Stimulated activated CD8-positive, alpha-beta memory T cell treated with anti-CD3 and anti-CD28 coated beads, Interleukin-7, amount 100 ng/mL, for 1 hour (primary cell): ENCODE measurements at places on chromosomes 6 and 20.

- DNase-seq = no peak
Observed at GRCh38 chr20:36274181-36274841, 31.8 kb upstream of the DLGAP4 start.

DNA sequence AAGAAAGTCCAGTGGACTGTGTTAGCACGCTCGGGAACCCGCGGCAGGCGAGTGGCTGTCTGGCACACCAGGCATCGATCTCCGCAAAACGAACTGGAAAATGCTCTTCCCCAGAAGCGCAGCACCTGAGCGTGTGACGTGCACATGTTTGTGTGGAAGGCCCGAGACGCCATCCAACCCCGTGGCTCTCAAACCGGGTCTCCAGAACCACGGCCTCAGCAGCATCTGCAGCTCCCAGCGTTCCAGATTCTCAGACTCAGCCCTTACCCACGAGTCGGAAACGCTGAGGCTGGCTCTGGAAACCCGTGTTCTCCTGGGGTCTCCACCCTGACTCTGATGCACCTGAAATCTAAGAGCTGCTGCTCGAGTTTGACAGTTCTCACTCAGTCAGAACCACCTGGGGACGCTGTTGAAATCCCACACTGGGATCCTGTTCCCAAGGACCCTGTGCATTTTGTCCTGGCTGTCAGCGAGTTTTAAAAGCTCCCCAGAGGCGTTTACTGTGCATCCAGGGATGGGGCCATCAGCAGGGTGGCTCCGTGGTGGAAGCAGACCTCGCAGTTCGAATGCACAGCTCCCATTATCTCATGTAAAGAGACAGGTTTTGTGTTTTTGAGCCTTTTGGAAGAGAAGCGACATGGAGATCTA, 69.0 kb downstream of the DLL1 start:
- DNase-seq = no peak

DNA sequence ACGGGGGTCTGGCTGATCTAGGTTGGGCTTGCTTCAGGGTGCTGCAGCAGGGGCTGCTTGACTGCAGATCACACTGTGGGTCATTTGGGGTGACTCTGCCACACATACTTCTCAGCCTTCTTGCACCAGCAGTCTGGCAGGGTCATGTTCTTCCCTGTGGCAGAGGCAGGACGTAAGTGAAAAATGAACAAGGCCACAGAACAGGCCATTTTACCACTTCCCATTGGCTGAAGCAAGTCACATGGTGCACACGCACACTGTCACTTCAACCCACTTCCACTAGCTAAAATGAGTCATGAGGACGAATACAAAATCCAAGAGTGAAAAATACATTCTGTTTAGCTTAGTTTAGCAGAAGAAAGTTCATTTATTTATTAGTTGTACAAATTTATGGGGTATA, 168.6 kb upstream of the GGTLC1 start:
- no peak for DNase-seq

DNA sequence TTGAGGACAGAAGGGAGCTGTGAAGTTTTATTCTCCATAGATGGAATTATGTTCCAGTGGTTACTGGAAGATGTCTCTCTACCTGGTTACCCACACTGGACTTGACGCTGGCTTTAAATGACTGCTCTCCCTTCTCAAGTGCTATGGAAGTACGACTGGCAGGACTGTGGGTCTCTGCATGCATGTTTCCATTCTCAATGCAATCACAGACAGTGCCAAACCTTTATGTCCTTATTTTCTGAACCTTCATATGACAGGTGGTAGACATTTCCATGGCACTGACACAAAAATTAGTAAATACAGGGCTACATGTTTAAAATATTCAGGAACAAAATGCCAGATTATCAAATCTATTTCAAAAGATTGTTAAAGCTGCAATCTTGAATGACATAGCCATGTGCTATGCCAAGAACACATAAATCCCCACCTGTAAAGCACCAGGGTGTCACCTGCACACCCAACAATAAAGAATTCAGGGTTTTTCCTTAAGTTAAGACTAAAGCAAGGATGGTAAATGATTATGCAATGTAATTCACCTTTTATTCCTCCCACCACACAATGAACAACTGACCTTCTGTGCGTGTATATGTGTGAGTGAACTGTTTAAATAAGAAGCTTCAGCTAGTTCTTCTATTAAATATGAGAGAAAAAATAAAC, 153.3 kb upstream of the ENPP5 start:
- DNase-seq = no peak

DNA sequence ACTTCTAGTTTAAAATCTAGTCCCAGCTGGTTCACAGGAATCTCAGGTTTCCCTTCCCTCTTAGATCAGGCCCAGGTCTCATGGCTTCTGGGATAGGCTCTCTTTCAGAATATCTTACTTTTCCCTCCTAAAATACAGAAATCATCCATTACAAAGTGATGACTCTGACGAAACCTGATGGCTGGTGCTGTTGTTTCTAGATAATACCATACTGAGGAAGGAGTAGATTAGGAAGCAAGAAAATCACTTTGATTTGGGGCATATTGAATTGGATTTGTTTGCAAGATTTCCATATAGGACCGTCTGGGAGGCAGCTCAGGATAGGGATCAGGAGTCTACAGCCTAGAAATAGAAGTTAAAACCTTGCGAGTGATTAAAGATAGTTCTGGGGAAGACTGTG, 3.6 kb downstream of the ZKSCAN3 start:
- no peak for DNase-seq

DNA sequence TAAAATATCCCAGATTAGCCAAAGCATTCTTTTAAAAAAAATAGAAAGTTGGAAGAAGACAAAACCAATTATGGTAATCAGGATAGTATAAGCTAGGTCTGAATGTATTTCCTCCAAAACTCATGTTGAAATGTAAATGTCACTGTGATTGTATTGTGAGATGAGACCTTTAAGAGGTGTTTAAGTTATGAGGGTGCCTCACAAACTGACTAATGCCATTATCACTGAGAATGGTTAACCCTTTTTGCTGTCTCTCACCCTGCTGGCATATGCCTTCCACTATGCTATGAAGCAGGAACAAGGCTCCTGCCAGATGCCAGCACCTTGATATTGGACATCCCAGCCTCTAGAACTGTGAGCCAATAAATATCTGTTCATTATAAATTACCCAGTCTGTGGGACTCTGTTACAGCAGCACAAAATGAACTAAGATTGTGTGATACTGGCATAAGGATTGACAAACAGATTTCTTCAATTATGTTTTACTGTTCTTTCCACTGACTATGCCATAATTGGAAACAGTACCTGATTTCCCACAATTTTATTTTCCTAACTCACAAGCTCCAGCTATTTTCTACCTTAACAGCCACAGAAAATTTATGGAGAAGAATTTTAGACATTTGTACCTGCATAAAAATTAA, 63.8 kb downstream of the IBTK start:
- no peak for DNase-seq

DNA sequence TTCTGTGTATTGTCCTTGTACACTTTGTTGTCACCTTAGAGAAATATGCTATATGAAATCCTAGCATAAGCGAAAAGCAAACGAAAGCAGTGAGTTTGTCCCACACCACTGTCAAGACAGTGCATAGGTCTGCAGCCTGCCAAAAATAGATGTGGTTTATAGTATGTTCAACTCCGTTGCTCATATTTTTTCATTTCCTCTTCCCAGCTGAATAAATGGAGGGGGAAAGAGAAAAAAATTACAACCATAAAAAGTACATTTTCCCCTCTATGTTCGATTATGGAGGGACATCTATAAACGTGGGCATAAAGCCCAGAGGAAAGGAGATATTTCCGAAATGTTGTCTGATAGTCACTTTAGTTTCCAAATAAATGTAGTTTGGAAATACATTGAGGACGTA, 25.8 kb downstream of the PRL start:
- no peak for DNase-seq

- DNase-seq = no peak
Observed at GRCh38 chr6:125658136-125658535, 91.3 kb upstream of the HEY2 start.

- DNase-seq = no peak
Observed at GRCh38 chr20:43949248-43949647, 34.6 kb downstream of the TOX2 start.

- DNase-seq = no peak
Observed at GRCh38 chr6:117938311-117938995, 31.4 kb downstream of the SLC35F1 start.

DNA sequence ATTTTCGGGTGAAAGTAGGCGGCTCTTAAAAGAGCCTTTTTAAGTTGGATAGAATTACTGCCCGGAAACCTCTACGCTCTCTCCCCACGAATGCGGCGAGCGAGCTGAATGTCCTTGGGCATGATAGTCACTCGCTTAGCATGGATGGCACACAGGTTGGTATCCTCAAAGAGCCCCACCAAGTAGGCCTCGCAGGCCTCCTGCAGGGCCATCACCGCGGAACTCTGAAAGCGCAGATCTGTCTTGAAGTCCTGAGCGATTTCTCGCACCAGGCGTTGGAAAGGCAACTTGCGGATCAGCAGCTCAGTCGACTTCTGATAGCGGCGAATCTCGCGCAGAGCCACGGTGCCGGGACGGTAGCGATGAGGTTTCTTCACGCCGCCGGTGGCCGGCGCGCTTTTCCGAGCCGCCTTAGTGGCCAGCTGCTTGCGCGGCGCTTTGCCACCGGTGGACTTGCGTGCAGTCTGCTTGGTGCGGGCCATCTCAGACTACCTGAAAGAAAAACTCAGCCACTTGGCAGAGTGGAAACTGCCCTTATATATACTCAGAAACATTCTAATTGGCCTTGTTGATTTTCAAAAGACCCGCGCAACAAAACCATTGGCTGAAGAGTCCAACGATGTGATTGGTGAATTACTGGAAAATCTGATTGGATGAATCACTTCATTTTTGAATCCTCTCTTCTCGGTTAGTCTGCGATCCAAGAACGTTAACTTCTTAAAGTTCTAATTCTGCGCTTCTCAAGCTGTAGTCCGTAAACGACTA, 93.9 kb upstream of the BTN3A2 start:
- DNase-seq = peak; percentile 55

DNA sequence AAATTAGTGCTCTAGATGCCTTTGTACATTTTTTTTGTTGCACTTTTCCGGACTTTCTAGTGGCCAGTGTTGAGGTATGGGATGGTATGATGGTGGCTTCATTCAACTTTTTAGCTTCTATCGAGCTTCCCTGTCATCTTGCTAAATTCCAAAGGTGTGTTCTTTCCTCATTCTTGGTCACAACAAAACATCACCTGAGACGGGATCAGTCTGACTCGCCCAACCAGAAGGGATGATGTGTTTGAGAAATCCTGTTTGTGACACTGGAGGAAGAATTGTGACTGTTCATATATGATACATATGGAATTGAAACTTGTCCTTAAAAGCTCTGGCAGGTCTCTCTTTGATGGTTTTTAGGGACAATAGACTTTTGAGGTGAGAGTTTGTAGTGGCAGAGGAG, 33.8 kb downstream of the KCNS1 start:
- no peak for DNase-seq

- no peak for DNase-seq
Observed at GRCh38 chr6:37530297-37530696, 30.6 kb upstream of the CCDC167 start.

DNA sequence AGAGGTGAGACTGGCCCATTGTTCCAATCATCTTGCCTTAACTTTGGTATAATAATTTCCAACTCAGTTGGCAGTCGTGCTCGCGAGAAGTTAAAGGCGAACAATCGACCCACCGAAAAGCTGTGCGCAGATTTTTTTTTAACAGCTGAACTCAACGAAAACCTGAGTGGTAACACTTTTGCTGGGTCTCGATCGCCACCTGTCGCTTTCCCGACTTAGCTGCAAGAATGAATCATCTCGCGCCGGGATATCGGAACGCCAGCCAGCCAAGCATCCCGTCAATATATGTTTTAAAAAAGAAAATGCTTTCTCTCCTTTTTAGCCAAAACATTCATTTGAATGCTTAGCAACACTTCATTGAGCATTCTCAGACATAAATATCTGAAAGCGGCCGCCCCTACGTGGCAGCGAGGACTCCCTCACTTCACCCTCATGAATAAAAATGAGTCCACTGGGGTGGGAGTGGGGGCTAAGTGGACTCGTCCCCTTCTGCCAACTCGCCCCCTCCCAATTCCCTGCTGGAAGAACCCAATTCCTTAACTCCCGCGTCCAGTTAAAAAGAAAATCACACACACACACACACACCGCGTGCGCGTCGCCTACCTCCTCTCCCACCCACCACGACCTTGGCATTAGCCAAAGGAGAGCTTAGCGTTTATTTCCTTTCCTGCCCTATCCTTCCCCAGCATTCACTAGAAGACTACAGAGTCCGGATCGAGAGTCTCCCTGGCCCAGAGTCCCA, 1.5 kb downstream of the COL12A1 start:
- no peak for DNase-seq

DNA sequence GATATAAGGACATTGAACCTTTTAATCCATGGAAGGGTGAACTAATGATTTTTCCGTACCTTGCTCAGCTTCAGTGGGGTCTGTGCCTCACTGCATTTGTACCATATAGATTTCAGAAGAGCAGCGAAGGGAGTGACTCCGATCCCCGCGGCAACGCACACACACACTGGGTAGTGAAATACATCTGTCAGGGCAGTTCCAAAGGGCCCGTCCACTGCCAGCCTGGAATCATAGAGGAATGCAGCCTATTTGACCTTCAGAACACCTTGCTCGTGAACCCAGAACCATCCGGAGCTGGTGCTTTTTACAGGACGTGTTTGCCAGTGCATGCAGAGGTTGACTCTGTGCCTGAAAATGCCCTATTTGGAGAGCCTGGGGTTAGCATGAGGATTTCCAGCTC, 33.0 kb downstream of the NOX3 start:
- DNase-seq = no peak

DNA sequence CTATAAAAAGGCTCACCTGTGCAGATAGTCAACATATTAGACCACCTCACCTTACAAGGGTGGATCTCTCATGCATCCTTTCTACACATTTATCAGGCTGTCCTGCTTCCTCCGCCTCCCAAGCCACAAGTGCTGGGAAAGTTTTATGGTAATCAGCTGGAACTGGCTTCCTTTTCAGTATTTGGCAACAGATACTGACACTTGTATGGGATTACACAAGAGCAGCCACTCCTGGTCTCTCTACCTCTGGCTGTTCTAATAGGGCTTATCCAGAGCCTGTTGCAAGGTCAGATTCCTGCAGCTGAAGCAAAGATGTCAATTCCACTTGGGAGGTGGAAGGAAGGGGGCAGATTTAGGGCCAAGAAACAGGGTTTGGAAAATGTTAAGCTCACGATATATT, 503 bp upstream of the GPLD1 start:
- DNase-seq = no peak

DNA sequence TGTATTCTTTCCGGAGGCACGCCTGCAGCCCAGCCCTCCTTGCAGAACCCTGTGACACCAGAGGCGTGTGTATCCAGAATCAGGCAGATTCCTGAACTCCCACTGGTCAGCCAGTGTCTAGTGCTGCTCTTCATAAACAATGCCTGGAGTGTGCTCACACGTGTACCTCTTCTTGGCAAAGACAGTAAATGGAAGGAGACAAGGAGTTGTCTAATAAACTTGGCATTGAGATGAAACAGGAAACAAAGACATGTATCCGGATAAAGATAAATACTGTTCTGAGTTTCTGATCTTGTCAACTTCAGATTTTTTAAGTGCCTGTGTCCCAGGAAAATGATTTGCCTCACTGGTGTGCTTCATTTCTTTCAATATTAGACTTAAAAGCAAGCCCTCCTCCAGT, 1.7 kb downstream of the RPS6KA2 start:
- no peak for DNase-seq

- DNase-seq = no peak
Observed at GRCh38 chr20:25608774-25609173, 15.0 kb downstream of the NANP start.

- no peak for DNase-seq
Observed at GRCh38 chr6:39198528-39198927, 30.7 kb downstream of the KCNK5 start.
